ENCODE measurements at places on chromosomes 13 and 19. TPM values are rescaled to one million over a fixed set of nuclear protein-coding genes. Genes with fewer than 3 reads are reported as not detected.

The MAP4K1 gene
- 1.5 TPM for total RNA-seq

GRCh38 chr19:55831846-55832245, at the start of gene NLRP11:
NLRP11 (minus strand) TSS chr19:55831999; CDS start chr19:55818174, 13,825 bp downstream.
- H3K27ac ChIP-seq: no peak within 1 kb of the TSS
- no peaks in the 10 kb centered on the region for H3K4me1 ChIP-seq
- DNase-seq: no peak
- peaks cover 22% of the 10 kb centered on the region for H3K27me3 ChIP-seq
- H3K4me3 ChIP-seq: no peak within 1 kb of the TSS
- H3K36me3 ChIP-seq: no peaks in the 10 kb centered on the region

The CD320 gene
- 121 TPM for total RNA-seq

DNA sequence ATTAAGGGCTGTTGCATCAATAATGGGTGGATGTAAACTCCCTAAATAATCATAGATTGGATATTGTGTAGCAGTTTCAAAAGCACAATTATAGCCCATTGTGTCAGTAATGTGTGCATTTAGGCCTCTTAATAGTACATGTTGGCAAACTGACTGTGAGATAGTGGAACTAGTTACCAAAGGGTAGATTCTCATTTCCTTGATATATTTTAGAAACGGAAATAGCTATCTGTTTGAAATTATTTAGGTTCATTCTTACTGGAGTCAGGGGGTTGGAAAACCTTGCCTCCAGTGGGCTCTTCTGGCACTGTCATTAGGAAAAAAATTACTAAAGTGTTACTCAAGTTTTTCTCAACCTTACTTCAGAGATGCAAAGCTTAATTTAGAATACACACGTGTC, 1074.9 kb downstream of the PCDH17 start:
- H3K4me3 ChIP-seq: no peak overlapping the region

DNA sequence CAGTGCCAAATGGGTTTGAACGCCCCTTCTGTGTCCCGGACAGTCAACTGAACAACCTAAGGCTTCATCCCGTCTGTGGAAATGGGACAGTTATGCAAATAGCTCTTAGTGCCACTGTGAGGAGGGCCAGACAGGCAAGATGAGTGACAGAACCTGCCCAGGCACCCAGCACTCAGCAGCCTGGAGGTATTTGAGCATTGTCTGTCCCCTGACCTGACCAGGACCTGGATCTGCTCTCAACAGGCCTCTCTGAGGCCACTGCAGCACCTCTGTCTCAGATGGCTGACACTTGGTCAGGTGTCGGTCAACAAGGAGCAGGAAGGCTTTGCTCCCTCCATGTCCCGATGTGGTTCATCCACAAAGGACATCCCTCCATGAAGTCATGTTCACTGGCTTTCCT, 67.9 kb downstream of the CCDC70 start:
- no peaks in the 10 kb centered on the region for H3K36me3 ChIP-seq
- H3K27me3 ChIP-seq: no peaks in the 10 kb centered on the region
- H3K4me3 ChIP-seq: no peak overlapping the region
- H3K4me1 ChIP-seq: no peaks in the 10 kb centered on the region
- no peak overlapping the region for H3K27ac ChIP-seq
- no peak for DNase-seq

DNA sequence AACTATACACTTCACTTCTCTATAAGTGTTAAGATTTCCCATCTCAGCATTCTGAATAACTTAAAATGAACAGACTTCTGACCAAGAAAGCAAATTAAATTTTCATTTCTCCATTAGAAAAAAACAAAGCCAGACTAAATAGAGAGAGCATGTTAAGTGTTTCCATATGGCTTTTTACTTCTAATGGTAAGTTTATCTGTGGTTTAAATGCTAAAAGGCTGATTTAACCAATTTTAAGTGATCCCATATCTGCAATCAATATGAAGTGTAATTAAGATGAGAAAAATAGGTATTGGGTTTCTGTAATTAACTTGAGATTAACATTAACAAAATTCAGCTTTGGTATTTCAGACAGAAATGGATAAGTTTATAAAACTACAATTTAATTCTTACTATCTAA, 107.8 kb downstream of the ELF1 start:
- H3K4me3 ChIP-seq: no peak overlapping the region
- H3K27me3 ChIP-seq: no peaks in the 10 kb centered on the region
- no peaks in the 10 kb centered on the region for H3K4me1 ChIP-seq
- H3K36me3 ChIP-seq: no peaks in the 10 kb centered on the region
- DNase-seq: no peak
